ENCODE measurements at places on chromosomes 1 and 21.

GRCh38 chr1:25643929-25644328, 27.3 kb downstream of the MAN1C1 start:
- DNase-seq, result no peak

DNA sequence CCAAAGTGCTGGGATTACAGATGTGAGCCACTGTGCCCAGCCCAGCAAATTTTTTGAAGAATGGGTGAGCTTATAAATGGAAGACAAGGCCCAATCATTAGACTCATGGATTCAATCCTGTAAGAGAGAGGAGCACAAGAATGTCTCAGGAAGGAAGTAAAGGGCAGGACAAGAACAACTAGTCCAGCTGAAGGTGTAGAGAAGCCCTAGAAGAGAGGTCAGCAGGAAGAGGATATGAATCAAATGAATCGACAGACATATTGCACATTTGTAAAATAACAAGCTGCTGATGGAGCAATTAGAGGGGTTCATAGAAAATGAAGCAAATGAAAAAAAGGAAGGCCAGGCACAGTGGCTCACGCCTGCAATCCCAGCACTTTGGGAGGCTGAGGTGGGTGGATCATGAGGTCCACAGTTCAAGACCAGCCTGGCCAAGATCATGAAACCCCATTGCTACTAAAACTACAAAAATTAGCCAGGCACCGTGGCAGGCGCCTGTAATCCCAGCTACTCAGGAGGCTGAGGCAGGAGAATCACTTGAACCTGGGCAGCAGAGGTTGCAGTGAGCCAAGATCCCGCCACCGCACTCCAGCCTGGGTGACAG, 74.9 kb downstream of the MIS18A start:
- DNase-seq, result no peak

- DNase-seq, result no peak
Observed at GRCh38 chr1:54252371-54252936, 52.5 kb downstream of the MRPL37 start.

GRCh38 chr1:216535059-216535458, 111.8 kb upstream of the USH2A start:
- DNase-seq, result no peak
